ENCODE measurements at places on chromosomes 4 and X.

DNA sequence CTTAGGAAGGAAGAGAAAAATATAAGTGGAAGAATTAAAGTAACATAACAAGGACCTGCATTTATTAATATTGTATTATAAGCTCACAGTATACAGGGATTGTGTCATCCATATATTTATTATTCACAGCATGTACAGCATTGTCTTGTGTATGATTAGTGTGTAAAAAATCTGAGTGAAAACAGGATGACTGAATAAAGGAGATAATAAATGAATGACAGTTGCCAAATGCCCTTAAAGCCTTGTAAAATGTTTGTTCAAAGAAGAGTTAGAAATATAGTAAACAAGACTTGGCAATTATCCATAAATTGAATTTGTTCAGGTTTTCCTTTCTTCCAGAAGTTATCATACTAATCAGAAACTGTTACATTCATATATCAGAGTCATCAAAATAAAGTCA, 172.7 kb downstream of the BTC start:
- no peaks in the 10 kb centered on the region for H3K36me3 ChIP-seq
- H3K4me3 ChIP-seq, result no peak overlapping the region
- no peak for DNase-seq
- H3K27ac ChIP-seq, result no peak overlapping the region
- peaks cover 31% of the 10 kb centered on the region for H3K4me1 ChIP-seq

DNA sequence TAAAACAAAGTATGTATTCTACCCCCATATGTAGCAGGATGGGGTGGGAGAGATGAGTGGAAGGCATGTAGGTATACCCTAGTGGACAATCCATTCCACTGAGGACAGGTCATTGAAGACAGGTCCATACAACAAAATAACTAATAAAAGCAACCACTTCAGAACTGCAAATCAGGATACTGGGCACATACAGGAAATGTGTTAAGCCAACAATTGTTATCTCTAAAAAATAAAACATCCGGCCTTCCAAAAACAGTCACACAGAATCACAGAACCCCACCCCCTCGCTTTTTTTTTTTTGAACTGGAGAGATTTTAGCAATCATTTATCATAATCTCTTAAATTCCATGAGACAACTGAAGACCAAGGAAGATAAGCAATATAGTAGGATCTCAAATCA, 112.9 kb downstream of the FRYL start:
- no peaks in the 10 kb centered on the region for H3K27me3 ChIP-seq
- peaks cover 31% of the 10 kb centered on the region for H3K4me1 ChIP-seq
- H3K27ac ChIP-seq, result no peak overlapping the region
- DNase-seq, result no peak

GRCh38 chr4:8917321-8917811, 45.7 kb upstream of the HMX1 start:
- no peak overlapping the region for H3K4me3 ChIP-seq
- H3K27ac ChIP-seq, result no peak overlapping the region
- no peak for DNase-seq
- H3K4me1 ChIP-seq, result peaks cover 5% of the 10 kb centered on the region
- H3K36me3 ChIP-seq, result no peaks in the 10 kb centered on the region

GRCh38 chrX:56308726-56309125, 76.6 kb downstream of the KLF8 start:
- H3K36me3 ChIP-seq, result peaks cover 13% of the 10 kb centered on the region
- no peak for DNase-seq
- no peak overlapping the region for H3K27ac ChIP-seq
- no peak overlapping the region for H3K4me3 ChIP-seq
- peaks cover 3% of the 10 kb centered on the region for H3K4me1 ChIP-seq

GRCh38 chrX:35357656-35358055, 415.1 kb downstream of the FAM47B start:
- no peak overlapping the region for H3K27ac ChIP-seq
- H3K36me3 ChIP-seq, result no peaks in the 10 kb centered on the region
- H3K4me1 ChIP-seq, result no peaks in the 10 kb centered on the region
- no peak for DNase-seq
- no peak overlapping the region for H3K4me3 ChIP-seq

DNA sequence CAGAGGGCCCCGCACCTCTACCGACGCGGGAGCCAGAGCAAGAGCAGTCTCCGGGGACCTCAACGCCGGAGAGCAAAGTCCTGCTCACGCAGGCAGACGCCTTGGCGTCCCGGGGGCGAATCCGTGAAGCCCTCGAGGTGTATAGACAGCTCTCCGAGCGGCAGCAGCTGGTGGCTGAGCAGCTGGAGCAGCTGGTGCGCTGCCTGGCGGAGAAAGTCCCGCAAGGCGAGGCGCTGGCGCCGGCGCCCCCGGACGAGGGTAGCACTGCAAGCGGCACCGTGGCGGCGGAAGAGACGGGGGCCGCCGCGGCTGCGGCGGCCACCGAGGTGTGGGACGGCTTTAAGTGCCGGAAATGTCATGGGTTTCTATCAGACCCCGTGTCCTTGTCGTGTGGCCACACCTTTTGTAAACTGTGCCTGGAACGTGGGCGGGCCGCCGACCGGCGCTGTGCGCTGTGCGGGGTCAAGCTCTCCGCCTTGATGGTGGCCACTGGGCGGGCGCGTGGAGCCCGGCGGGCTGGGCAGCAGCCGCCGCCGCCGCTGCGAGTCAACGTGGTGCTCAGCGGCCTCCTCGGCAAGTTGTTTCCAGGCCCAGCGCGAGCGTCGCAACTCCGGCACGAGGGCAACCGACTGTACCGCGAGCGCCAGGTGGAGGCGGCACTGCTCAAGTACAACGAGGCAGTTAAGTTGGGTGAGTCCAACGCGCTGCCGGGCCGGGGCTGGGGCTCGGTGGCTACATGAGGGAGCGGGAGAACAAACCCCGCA, 672 bp downstream of the LONRF3 start:
- H3K4me1 ChIP-seq, result peaks cover 27% of the 10 kb centered on the region
- peak overlapping the region; percentile 93 for H3K27ac ChIP-seq
- H3K27me3 ChIP-seq, result peaks cover 10% of the 10 kb centered on the region
- H3K36me3 ChIP-seq, result no peaks in the 10 kb centered on the region

All from naive thymus-derived CD8-positive, alpha-beta T cell (primary cell).